Glomerular endothelial cell (primary cell): ENCODE measurements at places on chromosomes 11 and 22.

DNA sequence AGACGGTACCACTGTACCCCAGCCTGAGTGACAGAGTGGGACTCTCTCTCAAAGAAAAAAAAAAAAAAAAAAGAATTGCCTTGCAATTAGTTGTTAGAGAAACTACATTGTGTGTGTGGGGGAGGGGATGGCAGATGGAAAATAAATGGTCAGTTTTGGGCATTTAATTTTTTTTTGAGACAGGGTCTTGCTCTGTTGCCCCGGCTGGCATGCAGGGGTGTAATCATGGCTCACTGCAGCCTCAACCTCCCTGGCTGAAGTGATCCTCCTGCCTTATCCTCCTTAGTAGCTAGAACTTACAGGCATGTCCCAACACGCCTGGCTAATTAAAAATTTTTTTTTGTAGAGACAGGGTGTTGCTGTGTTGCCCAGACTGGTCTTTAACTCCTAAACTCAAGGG is 36.4 kb downstream of the WEE1 start:
- no peak for DNase-seq

DNA sequence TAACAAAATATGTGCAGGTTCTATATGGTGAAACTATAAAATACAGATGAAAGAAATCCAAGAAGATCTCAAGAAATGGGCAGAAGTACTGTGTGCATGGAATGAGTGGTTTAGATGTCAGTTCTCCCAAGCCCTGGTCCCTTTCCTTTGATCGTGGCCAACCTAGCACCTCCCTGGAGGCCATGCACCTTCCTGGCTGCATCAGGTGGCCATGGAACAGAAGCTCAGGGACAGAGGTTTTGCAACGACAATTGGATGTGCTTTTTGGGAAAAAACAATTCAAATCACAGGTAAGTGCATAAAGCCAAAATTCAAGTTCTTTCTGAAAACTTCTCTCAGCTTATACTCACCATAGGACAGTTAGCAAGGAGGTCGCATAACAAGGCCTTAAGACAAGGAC is 54.0 kb upstream of the SLC22A12 start:
- DNase-seq, result no peak

DNA sequence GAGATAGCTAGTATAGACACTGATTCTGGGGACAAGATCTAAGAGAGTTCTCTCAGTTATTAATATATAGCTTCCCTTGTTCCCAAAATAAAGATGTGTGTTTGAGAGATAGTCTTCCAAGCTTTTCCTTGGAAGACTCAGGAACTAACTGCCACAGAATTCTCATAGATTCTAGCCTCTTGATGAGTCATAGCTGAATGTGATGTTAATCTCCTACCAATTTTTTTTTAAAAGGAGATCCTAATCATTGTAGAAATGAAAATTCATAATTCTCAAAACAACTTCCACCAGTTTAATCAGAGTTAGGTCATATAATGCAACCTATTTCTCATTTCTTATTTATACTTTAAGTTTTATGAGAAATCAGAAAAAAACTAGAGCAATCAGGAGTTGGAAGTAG is 148.8 kb downstream of the JRKL start:
- no peak for DNase-seq

DNA sequence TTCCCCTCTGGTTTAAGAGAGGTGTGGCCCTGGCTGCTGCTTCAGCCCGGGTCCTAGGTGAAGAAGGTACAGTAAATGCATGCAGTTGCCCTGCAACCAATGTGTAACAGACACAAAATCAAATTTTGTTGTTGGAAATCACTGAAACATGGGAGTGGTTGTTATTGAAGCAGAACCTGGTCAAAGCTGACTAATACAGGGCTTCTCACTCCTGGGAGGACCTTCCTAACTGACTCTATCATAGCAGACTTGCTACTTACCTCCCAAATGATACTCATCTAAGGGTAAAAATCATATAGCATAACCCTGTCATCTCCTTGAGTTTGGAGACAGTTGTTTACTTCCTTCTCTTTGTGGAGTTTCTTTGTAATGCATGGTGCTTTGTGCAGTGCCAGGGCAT is 52.6 kb downstream of the SLC1A2 start:
- no peak for DNase-seq

DNA sequence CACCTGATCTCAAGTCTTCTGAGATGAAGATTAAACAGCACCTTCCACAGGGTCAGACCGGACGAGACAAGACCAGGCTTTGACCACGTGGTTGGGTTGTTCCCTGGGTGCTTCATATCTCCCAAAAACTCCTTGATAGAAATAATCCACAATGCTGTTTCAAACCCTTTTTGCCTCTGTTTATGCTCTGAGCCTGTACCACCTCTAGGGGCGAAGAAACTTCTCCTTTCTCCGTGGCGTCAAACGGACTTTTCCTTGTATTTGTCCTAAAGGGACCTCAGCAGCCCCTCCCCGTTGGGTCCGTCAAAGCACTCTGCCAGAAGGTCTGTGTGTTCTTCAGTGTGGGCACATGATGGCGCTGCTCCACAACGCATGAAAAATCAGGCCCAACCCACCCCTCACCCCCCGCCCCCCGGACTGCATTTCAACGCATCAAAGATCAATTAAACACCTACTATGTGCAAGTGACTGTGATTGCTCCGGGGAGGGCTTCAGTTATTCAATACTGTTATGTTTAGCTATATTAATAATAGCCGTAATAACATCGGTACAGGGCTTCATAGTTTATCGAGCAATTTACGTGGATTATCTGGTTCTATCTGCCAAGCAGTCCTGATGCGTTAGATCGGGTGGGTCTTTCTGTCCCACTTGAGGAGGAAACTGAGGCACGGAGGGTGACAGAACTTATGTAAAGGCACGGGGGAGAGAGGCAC is 17.3 kb upstream of the EIF3D start:
- no peak for DNase-seq

DNA sequence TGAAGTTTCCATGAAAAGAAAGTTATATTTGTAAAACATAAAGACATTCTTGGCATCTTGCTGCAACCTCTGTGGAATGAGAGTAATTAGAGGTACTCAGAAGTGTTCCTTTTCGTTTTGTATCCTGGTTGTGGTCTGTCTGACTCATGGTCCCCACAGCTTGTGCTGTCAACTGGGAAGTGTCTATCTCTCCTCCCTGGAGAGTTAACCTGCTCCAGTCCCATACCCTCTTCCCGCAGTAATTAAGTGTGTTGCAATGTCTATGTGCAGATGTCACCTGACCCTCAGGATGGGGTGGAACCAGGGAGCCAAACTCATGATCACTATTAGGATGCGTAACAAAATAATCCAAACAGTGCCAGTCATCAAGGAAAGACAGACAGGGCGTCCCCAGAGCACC is 23.0 kb upstream of the ZDHHC13 start:
- DNase-seq, result no peak

GRCh38 chr22:47472636-47473035 is 710.2 kb downstream of the TBC1D22A start:
- DNase-seq, result no peak

DNA sequence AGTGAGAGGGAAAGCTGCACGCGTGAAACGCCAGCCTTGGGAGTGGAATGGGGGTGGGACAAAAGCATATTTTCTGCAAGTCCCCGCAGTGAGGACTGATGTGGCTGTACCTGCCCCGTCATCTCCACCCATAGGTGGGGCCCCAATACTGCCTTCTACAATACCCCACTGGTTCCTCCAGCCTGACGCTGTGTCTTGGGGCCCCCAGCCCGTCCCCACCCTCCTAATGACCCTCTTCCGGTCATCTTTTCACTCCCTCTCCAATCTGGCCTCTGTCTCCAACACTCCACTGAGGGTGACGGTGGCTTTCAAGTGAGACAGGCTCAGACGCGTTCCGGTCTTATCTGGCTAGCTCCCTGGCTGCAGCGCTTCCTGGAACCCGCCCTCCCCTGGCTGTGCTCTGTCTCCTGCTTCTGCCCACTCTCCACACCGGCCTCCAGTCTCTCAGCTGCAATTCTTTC is 104.2 kb downstream of the MICAL3 start:
- DNase-seq, result no peak

DNA sequence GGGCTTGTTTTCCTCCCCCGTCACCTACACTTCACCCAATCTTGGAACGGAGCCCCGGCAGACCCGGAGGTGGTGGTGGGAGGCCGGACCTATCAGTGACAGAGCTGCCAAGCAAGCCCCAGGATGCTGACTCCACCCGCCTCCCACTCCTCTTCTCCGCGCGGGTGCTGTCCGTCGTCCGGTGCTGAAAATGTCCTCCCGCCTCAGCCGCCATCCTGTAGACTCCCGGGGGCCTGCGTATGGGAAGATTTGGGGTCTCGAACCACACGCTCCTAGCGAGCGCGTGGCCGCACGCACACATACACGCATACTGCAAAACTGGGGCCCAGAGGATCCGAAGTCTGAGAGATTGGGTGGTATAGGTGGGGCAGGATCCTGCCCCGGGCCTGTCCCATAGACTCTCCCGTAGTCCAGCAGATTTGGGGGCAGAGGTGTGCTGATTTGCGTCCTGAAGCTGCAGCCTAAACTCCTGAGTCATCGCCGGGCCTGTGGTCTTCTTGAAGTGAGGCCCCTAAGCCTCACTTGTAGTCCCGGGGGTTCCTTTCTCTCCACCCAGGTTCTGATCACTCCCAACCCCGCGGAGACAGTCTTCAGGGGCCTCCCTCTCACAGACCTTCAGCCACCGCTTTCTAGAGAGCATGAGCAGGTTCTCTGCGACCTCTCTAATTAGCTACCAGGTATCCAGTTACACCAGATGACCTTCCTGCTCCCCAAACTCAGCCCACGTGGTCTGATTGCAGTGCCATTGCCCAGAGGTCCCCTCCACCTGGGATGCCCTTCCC is 796 bp upstream of the YIF1A start:
- DNase-seq, result no peak

DNA sequence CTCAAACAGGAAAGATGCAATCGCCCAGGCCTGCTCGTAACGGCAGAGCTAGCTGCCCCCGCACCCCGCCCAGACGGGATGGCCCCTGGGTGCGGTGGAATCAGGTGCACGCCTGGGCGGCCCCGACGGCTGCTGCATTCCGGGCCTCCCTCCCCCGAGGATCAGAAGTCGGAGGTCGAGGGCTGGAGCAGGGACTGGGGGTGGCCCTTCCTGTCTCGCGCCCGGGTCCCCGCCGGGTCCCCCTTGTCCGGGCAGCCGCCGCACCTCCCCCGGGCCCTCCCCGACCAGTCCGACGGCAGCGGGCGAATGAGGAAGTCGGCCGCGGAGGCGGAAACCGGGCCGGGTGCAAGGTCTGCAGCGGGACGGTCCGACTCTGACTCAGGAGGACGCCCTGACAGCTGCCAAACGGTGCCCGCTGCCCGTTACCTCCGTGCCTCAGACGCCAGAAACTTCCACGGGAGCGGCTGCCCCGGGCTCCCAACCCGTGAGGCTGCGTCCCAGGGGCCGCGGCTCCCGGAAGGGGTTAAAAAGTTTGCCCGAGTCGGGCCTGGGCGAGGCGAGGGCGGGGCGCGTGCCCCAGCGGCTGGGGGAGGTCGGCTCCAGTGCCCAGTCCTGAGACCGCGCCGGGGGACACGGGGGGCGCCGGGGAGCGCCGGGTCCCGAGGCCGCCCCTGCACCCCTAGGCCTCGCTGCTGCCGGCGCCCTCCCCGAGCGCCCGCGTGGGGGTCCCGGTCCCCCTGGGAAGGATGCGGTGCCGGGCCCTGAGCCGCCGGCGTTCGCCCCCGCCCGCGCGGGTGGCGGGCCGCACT is 663 bp downstream of the MYH9 start:
- no peak for DNase-seq

- no peak for DNase-seq
These were observed 3.9 kb upstream of the OR4C6 start for GRCh38 chr11:55658031-55658573.

GRCh38 chr11:20597680-20598484 is 1.5 kb upstream of the SLC6A5 start:
- no peak for DNase-seq

DNA sequence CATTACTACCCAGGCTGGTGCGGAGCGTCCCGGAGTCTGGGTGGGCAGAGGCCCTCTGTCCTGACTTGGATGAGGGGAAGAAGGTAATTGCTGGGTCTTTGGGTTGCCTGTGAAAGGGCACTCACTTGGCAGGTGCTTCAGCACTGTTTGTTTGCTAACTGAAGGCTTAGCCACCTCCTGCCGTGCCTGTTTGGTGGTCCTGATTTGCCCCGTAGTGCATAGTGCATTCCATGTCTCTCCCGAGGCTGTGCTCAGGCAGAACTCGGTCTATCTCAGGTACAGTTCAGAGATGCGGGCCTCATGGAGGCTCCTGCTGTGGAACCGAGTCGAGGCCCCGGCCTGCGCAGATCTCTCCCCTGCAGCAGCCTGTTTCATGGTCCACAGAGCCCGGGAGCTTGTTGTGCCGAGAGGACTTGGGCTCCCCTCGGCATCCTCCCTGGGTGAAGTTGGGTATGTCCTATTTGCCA is 146.2 kb downstream of the TBC1D22A start:
- DNase-seq, result no peak

GRCh38 chr11:132006884-132007580 is 636.6 kb downstream of the NTM start:
- no peak for DNase-seq

GRCh38 chr11:74011360-74012073 is 2.6 kb upstream of the UCP3 start:
- no peak for DNase-seq

DNA sequence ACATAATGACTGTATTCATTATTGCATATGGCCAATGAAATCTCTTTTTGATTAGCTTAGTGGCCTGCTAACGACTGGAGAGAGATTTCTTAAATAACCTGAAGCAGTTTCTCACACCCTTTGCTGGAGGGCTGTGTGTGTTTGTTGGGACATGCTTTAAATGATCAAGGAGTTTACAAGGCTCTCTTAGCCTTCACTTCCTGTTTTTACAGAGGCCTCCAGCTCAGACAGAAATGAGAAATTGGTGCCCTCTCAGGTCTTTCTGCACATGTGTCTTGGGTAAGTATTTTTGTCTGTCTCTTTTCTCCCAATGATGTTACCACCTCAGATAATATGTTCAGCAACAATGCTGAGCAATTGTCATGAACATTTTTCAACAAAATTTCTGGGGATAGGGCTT is 884.4 kb upstream of the CNTN5 start:
- DNase-seq, result no peak

GRCh38 chr11:91396236-91397133 is 828.1 kb upstream of the FAT3 start:
- DNase-seq, result no peak

DNA sequence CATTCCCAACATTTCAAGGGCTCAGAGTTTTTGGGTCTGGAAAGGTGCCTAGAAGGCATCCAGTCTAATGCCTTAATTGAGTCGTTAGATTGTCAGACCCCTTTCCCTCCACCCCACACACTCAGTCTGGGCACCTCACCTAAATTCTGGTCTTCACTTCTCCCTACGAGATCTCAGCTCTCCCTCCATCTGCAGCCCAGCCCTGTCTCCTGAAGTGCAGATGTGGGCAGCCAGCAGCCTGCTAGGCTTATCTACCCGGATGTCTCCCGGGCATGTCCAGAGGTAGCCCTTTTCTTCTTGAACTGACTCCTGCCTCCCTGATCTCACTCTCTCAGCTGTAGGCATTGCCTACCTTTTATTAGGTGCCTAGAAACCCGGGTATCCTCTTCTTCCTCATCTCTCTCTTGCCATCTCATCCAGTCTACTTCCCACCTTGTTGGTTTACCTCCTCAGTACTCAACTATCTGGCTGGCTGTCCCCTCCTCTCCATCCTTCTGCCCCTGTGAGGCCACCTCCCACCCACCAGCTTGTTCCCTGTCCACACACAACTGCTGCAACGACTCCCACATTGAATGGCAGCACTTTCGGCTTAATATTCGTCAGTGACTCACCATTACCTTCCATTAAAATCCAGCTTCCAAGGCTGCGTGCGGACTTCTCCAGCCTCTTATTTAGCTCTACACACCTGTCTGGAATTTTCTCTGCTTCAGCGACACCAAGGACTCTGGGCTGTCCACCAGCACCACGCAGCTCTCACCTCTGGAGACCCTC is 6.2 kb downstream of the SEPTIN3 start:
- no peak for DNase-seq
